ENCODE measurements at places on chromosomes 2 and 18.
A peak's percentile ranks its signal among the peaks of the same experiment; 100 is the strongest.

DNA sequence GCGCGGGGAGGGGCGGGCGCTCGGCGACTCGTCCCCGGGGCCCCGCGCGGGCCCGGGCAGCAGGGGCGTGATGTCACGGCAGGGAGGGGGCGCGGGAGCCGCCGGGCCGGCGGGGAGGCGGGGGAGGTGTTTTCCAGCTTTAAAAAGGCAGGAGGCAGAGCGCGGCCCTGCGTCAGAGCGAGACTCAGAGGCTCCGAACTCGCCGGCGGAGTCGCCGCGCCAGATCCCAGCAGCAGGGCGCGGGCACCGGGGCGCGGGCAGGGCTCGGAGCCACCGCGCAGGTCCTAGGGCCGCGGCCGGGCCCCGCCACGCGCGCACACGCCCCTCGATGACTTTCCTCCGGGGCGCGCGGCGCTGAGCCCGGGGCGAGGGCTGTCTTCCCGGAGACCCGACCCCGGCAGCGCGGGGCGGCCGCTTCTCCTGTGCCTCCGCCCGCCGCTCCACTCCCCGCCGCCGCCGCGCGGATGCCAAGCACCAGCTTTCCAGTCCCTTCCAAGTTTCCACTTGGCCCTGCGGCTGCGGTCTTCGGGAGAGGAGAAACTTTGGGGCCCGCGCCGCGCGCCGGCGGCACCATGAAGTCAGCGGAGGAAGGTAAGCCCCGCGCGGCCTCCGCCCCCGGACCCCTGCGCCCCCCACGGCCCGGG lies at the start of gene NFATC1:
TSS of gene NFATC1 (plus strand) at position 170 of the 644 bp plus-strand sequence. CDS start at position 465, 295 bp downstream.
- peak; percentile 89 for DNase-seq

- no peak for DNase-seq
These were observed 871.9 kb upstream of the FSHR start for GRCh38 chr2:50026236-50026635.

- DNase-seq: no peak
These were observed 150.2 kb downstream of the FSHR start for GRCh38 chr2:49004036-49004626.

DNA sequence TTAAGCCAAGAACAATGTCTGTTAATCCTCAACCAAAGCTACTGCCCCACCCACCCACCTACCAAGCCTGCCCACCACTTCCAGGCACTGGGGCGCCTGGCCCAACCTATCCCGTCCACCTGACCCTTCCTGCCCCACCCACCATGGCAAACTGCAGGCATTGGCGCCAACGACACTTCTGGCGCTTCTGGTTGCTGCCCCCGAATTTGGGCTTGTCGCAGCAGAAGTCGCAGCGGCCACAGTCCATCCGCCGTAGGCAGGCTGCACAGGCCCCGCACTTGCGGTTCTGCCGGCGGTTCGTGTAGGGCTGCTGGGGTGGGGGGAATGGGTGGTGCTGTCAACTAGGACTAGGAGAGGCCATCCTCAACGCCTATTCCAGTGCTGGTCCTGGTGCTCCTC lies 7.3 kb downstream of the MBD1 start:
- DNase-seq: no peak

DNA sequence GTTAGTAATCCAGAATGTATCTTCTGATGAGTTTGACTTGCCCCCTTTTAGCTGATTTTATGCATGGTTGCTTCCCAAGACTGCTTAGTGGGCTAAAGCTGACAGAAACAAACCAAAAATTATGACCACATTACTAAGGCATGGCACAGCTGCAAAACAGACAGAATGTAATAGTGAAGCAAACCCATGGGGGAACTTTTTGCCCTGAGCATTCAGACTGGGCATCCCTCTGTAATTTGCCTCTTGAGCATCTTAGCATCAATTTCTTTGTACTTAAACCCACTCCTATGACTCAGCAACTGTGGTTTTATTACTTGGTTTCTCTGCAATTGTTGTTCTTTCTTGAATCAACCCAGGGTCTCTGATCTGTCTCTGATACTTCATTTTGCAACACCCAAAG lies 487.3 kb upstream of the DCC start:
- DNase-seq: no peak

DNA sequence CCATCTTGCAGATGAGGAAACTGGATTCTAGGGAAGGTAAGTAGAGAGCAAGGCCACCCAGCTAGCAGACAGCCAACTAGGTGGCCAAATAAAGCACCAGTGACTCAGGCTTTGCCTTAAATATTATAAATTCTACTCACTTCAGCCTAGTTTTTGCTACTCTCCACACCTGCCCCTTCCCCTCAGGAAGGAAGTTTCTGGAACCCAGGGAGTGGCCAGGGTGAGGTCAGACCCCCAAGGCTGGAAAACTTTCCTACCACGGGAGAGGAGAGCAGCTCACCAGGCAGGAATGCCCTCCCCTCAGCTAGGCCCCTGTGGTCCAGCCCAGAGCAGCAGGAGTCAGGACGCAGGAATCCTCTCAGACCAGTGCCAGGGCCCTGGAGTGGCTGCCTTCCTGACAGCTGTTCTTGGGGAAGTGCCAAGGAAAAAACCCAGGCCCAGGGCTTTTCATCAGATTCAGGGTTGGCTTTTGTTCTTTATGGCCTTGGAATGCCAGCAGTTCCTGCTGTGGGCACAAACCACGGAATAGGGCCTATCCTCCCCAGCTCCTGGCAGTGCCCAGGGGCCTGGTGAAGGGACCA lies 5.1 kb upstream of the PAX8 start:
- no peak for DNase-seq

DNA sequence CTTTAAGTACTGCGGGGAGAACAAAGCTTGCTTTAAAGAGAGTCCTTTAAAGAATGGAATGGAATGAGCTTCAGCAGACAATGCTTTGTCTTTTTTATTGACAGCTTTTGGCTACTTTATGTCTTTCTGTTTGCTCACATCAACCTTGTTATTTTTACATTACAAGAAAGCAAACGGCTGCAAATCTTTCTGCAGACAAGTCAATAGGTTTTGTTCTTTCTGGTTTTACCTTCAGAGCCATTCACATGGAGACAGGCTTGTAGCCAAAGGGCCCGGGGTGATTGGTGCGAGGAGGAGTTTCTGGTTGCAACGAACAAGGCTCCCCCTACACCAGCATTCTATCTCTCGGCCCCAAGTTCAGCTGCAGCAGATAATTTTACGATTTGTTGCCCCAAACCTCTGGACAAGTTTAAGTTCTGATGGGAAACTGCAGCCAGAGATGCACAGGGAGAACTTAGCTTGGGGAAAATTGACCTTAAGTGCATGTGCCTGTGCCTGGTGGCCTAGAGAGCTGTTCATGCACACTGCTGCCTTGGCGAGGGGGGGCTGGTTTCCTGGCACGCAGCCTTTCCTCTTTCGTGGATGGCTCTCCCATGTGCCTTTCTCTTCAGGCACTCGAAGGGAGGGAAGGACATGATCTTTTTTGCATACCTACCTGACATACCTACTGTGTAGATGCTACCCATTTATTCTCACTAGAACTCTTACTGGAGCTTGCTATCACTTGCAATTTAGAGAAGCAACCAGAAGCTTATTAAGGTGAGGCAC lies 543.2 kb downstream of the DCDC2C start:
- DNase-seq: peak; percentile 26

DNA sequence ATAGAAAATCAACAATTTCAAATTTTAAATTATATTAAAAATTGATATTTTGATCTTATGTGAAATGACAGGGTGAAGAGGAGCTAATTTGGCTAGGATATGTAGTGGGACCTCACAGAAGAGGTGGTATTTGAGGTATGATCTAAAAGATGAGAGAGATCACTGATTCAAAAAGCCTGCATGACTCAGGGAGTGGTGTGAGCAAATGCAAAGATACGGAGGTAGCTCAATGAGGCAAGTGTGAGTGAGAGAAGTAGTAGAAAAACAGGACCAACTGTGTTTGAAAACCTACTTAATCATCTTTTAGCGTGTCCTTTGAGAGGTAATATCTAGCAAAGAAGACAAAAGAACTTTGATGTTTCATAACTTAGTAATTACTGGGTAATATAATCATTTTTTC lies 557.5 kb downstream of the DSC3 start:
- no peak for DNase-seq

DNA sequence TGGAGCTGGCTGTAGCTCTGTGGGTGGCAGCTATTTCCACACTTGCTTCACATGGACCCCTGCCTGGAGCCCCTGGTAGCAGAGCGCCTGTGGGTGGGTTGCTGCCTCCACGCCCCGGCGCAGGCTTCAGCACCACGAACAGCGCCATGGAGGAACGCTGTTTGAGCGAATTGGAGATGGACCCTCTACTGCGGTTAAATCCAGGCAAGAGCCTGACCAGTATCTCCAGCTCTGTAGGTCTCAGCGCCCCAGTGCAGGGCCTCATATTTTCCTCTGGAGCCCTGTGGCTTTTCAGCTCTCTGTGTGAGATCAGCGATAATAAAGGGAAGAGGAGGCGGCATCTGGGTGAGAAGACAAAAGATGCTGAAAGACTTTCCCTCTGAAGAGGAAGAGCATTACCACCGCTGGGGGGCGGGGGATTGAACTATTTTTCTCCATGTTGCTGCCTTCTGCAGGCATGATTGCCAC lies 12.0 kb downstream of the ONECUT2 start:
- peak; percentile 92 for DNase-seq

DNA sequence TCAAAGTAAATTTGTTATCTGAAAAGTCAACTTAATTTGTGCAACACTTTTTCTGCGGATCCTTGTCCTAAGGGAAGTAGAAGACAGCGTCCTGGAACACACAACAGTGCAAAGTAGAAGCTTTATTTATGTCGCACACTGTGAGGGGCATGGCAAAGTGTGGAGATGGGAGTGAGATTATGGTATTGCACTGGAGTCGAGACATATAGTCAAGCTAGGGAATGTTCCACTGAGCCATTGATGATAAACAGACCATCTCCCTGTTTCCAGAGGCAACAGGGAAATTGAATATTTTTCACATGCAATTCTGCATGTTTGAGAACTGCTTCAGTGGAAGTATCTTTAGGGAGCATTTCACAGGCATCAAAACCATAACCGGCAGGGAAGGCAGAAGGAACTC lies 46.2 kb downstream of the LRRTM1 start:
- no peak for DNase-seq

GRCh38 chr2:131093006-131093695 lies at the start of gene FAM168B:
TSS of gene FAM168B (minus strand) at chr2:131093460. CDS start at chr2:131082646, 10,814 bp downstream.
- peak; percentile 96 for DNase-seq

DNA sequence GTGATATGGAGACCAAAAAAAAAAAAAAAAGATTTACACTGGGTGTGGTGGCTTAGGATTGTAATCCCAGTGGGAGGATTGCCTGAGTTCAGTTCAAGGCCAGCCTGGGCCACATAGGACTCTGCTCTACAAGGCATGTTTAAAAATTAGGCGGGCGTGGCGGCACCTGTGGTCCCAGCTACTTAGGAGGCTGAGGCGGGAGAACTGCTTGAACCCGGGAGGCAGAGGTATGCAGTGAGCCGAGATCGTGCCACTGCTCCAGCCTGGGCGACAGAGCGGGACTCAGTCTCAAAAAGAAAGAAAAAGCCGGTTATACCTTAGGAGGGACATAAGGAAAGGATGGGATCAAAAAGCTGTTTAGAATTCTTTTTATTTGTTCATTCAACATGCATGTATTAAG lies 707 bp upstream of the SPDYA start:
- no peak for DNase-seq

GRCh38 chr2:100568989-100569388 lies 6.2 kb downstream of the PDCL3 start:
- no peak for DNase-seq

- DNase-seq: peak; percentile 15
These were observed 97.2 kb upstream of the GPR45 start for GRCh38 chr2:105144152-105144940.
